ENCODE measurements at places on chromosomes 11 and 22.

- DNase-seq: no peak
Measured at GRCh38 chr22:49230194-49230577, 597.5 kb downstream of the BRD1 start.

- DNase-seq: peak; percentile 34
Measured at GRCh38 chr22:24155627-24156140, 25.6 kb upstream of the SUSD2 start.

DNA sequence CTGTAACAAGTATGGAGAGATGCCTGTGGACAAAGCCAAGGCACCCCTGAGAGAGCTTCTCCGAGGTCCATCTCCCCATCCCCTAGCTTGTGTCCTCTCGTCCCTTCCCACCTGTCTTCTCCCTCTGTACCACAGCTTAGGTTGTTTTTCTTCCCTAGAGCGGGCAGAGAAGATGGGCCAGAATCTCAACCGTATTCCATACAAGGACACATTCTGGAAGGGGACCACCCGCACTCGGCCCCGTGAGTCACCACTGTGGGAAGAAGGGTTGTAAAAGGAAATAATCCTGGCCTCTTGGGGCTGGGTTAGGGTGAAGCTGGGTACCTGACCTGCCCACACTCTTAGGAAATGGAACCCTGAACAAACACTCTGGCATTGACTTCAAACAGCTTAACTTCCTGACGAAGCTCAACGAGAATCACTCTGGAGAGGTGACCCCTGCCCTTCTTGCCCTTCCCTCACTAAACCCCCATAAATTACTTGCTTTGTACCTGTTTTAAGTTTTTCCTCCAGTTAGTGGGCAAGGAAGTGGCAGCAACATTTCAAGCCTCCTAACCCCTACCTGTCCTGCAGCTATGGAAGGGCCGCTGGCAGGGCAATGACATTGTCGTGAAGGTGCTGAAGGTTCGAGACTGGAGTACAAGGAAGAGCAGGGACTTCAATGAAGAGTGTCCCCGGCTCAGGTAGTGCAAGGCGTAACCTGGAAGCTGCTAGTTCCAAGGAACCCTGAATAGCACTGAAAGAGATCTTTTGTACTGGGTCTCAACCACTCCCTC is 3.1 kb downstream of the TAF10 start:
- no peak for DNase-seq

GRCh38 chr11:16184588-16184987 is 171.8 kb downstream of the SOX6 start:
- no peak for DNase-seq

DNA sequence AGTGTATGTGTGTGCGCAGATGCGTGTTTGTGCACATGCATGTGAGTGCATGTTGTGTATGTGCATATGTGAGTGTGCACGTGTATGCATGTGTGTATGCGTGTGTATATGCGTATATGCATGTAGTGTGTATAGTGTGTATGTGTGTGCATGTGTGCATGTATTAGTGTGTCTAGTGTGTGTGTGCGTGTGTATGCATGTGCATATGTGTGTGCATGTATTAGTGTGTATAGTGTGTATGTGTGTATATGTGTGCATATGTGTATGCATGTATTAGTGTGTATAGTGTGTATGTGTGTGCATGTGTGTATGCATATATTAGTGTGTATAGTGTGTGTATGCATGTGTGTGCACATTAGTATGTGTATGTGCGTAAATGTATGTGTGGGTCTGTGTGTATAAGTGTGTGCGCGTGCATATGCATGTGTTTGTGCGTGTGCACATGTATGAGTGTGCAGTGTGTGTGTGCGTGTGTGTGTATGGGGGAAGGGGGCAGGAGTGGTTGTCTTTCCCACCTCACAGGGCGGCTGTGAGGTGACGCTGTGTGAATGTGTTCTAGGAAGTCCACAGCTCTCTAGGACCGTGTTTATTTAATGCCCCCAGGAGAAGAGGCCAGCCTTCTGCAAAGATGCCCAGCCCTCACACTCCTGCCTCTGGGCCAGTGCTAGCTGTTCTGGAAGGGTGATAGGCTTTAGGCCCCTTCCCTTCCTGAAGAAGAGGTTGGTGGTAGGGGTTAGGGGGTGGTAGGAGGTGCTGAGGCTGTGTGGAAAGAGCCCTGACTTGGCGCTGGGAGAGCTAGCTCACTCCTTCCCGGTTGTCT is 114.6 kb downstream of the CEP164 start:
- no peak for DNase-seq

DNA sequence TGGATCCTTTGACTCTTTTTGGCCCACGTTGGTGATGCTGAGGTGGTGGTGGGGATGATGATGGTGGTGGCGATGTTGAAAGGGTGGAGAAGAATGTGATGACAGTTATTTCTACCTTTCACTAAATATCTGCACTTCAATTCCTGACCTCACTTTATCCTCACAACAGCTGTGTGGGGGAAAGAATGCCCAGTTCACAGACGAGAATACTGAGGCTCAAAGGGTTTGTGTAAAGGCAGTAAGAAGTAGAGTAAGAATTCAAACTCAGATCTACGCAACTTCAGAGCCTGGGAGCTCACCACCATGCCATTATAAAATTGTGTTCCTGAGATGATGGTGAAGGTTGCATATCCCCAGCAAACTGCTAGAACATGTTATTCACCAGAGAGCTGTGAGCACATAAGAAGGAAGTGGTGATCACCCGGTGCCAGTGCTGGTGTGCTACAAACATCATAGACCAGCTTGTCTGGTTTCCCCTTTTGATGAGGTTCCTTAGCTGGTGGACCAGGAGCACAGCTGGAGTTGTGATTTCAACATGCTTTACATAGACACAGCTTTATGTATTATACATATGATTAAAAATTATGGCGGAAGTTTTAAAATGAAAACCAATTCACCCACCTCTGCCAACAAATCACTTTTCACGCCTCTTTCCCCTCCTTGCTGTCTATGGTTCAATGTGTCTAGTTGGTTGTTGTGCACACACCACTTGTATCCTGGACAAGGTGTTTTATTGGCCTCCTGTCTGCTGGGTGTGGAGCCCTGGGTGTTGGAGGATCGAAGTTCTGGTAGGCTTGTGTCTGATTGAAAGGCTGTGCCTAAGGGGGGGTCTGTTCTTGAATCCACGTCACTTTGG is 6.2 kb downstream of the ST14 start:
- no peak for DNase-seq

DNA sequence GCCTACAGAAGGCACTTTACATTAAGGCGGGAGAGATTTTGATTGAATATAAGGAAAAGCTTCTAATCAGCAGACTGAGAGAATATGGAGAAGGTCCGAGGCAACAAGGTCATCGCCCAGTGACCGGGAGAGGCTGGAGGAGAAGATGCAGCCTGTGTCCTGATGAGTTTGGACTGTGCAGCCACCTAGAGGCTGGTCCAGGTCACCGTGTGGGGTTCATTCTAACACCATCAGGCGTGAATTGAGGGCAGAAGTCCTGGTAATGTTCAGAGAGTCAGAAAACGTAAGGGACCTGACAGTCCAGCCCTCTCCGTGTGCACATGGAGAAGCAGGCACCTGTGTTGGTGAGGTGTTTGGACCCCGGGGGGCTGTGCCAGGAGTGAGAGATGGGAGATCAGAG is 102.7 kb downstream of the FEZ1 start:
- DNase-seq: no peak

DNA sequence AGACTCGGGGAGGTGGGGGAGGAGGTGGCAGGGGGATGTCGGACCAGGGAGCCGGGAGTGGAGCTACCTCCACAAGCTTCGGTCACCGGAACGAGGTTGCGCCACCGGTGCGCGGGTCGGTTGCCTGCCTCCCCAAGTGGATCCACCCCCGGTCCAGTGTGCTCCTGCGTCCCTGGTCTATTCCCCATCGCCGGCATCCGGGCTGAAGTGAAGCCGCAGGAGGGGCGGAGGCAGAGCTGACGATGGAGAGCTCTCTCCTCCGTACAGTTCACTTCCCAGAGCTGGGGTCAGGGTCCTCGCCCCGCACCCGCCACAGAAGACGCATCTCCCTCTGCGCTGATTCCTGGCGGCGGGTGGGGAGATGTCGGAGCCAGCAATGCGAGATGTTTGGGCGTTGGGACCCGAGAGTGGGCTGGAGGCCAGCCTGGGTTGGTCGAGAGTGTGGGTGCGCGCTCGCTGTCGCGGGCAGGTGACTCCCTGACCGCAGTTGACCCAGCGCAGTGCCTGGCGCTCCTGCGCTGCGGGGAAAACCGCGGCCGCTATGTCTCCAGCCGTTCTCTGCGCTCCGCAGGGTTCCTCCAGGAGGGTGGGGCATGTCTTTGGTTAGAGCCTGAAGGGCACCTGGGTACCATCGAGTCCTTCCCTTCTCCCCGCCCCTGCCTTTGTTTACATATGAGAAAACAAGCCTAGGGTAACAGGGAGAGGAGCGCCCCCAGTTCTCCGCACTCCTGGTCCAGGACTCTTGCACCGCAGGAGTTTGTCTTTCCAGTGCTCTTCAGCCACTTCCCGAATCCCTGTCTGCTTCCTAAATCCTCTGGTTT is 1.7 kb downstream of the C11orf96 start:
- no peak for DNase-seq

DNA sequence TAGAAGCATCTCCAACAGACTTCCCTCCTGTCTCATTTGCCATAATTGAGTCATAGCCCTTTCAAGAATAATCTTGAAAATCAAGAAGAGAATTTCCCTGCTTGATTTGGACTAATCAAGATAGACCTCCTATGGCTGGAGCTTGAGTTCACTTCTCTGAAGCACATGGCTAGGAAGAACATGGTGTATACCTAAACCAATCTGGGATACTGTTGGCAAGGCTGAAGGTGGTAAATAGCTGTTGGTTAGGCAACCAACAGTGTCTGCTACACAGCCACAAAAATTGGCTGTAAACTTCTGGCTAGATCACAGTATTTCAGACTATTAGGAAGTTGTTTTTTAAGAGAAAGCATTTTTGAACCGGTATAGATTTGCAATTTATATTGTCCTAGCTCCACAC is 4.9 kb downstream of the CRYAB start:
- DNase-seq: no peak

DNA sequence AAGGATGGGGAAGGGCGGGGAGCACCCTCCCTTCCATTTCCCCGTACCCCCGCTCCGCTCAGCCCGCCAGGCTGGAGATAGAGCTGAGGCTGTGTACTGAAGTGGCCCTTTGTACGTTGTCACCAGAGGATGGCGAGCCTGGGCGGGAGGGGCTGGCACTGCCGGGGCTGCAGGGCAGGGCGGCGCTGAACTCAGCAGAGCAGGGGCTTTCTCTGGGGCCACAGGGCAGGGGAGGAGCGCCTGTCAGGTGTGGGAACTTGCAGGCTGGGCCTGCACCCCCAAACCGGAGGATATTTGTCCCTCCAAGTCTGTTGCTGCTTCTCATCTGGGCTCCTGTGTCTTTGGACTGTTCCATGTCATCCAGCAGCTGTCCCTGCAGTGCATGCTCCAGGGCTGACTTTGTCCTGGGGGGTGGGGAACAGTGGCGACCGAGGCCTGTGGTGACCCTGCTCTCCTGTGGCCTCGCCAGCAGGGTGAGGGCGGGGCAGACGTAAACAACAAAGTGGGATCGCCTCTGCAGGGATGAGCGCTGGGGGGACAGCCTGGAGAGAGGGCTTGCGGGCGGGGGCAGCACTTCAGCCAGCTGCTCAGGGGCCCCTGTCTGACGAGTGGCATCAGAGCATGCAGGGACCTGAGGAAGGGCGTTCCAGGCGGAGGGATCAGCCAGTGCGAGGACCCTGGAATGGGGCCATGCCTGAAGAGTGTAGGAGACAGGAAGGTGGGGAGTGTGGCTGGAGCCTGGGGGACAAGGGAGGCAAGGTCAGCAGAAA is 13.1 kb downstream of the MGAT3 start:
- no peak for DNase-seq

GRCh38 chr11:9692691-9693090 is 28.8 kb downstream of the SWAP70 start:
- DNase-seq: no peak
